Small intestine (tissue), 16 donors: ENCODE measurements at places on chromosomes 13 and 19.

DNA sequence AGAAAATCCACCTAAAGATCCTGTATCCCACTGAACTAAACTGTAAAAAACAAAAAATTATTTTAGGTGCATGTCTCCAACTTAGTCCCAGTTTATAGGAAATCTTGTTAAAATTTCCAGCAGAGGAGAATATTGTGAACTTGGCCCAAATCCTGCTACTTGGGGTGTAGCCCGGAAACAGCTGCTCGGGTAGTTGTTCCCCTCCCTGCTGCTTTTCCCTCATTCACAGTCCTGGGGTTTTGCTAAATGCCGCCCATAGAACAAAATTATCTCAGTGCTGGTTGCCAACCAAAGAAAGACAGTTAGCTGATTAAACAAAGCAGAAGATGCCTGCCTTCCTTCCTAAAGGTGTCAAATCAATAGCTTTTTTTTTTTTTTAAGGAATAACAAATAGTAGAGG lies 330.5 kb upstream of the KLF12 start:
- no peak for DNase-seq

- DNase-seq, result peak; percentile 100
Observed at GRCh38 chr19:44741841-44742329, 6.6 kb upstream of the BCL3 start.

GRCh38 chr19:28605501-28606268 lies 607.3 kb downstream of the UQCRFS1 start:
- DNase-seq, result no peak

GRCh38 chr13:61954092-61954491 lies 538.4 kb upstream of the PCDH20 start:
- peak; percentile 41 for DNase-seq

DNA sequence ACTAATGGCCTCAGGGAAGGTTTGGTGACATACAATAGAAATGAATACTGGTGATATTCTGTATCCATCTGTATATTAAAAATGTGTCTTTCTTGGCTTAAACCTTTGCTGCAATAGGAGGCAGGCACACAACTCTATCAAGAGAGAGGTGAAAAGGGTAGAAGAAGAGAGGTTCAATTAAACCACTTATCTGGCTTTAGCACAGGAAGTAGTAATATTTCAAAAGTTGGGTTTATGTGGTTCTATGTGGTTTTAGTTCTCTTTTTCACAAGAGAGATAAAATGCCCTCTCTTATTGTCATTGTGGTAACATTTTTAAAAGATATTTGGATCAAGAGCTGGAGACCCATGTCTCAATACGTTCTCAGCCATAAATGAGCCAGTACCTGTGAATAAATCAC lies 146.2 kb upstream of the FNDC3A start:
- no peak for DNase-seq

DNA sequence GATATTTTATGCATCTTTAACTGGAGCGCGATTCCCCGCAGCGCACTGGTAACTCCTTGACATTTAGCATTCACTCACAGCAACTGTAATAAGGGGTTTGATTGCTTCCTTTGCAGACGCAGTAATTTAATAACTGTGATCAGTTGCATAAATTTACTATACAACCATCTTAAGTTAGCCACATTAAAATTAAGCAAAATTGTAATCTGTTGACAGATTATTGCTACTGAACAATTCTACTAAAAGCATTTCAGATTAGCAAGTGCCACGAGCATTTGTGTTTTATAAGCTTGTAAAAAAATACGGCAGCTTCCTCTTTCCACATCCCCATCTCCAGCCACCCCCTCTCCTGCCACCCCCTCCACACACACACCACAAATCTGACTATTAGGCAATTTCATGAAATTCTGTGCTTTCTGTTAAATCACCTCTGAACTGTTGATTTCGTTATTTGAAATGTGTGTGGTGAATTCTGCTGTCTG lies 44.4 kb downstream of the TSHZ3 start:
- DNase-seq, result no peak

- DNase-seq, result no peak
Observed at GRCh38 chr19:4229179-4229931, at the start of gene EBI3. Gene EBI3 (plus strand): TSS chr19:4229523. CDS start chr19:4229551, 28 bp downstream.

- no peak for DNase-seq
Observed at GRCh38 chr13:75399168-75399878, 82.6 kb downstream of the TBC1D4 start.

DNA sequence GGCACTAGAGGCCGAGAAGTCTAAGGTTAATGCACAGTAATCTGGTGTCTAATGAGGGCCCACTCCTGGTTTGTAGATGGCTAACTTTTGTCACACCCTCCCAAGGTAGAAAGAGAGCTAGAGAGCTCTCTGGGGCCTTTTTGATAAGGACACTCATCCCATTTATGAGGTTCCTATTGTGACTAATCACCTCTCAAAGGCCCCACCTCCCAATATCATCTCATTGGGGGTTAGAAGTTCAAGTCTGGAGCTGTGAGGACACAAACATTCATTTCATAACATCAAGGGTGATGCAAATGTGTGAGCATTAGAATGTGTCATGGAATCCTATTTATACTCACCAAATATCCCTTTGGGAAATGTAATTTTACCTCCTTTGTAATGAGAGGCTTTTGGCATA lies 79.2 kb upstream of the SLC10A2 start:
- peak; percentile 71 for DNase-seq

- peak; percentile 57 for DNase-seq
Observed at GRCh38 chr19:13212759-13213330, 62.6 kb downstream of the IER2 start.

DNA sequence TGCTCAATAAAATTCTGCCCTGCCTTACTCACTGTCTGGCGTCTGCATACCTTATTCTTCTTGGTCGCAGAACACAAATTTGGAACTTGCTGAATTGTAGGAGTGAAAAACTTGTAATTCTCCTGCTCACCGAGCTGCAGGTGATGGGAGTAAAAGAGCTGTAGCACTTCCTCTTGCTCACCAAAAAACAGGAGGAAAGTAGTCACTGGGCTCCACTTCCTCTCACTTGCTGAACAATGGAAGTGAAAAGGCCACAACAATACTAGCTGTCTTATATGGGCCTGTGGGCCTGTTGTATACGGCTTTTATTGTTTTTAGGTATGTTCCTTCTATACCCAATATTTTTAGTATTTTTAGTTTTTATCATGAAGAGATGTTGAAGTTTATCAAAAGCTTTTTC lies 978.7 kb downstream of the SLITRK5 start:
- DNase-seq, result no peak

DNA sequence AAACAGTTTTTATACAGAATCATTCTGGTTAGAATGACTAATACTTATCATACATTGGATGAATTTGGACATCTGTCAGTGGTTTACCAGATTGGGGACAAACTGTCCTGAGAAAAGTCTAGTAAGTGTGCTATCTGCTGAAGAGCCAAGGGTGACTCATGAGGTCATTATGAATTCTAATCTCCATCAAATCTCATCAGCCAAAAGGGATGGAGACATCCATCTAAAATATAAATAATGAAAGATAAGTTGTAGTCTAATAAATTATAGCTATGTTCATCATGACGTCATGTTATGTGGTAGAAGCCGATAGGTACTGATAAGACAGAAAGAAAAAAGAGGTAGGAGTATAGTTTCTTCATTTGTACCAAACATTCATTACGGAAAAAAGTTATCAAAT lies 804.4 kb downstream of the PCDH9 start:
- no peak for DNase-seq

DNA sequence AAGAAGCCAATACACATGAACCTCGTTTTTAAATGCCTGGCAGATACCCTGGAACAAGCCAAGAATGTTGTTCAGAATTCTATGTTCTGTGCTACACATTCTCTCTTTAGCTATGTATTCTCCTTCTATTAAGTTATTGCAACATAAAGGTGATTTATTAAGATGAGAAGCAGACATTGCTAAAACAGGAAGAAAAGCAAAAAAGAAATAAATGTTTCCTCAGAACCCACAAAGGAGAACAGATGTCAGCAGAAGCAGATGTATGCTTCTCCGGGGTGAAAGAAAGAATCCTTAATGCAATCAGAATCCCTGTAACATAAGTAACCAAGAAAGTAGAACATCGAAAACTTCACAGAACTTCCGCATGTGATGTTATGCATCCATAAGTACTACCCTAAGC lies 302.9 kb downstream of the DCT start:
- DNase-seq, result no peak

- no peak for DNase-seq
Observed at GRCh38 chr19:9009935-9010651, at the start of gene MUC16. Gene MUC16 (minus strand): TSS chr19:9010409.

- DNase-seq, result peak; percentile 52
Observed at GRCh38 chr19:40191836-40192646, 815 bp downstream of the MAP3K10 start.

DNA sequence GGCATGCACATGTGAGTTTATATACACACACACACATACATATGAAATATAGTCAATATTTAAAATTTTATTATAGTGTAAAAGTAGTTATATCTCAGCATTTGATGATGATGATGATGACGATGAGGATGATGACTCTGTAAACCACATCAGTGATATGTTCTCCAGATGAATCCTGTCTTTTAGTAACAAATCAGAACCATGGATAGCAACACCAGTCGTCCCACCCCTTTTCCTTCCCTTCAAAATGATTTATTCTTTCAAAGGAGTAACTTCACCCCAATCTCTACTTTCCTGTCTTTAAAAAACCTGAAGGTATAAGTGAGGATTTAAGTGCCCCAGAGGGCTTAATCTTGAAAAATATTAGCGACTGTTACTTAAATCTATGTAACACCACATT lies 74.1 kb downstream of the DCLK1 start:
- DNase-seq, result no peak

GRCh38 chr13:98411617-98412265 lies 165.2 kb downstream of the STK24 start:
- no peak for DNase-seq

DNA sequence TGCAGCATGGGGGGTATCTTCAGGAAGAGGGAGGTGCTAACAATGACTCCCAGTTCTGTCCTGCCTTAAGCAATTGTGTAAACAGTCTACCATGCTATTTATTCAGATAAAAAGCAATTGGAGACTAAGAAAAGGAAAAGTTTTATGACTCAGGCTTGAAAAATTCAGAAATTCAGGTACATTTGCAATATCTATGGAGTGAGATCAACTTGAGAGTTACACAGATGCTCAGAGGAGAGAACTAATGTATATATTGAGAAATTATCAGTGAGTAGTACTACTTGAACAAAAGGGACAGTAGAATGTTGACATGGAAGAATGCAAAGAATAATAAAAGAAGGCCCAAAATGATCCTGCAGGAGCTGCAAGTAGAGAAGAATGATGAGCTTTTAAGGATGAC lies 277.6 kb upstream of the DACH1 start:
- DNase-seq, result no peak

- no peak for DNase-seq
Observed at GRCh38 chr13:78608688-78609463, 5.5 kb upstream of the POU4F1 start.

GRCh38 chr13:41611385-41611784 lies 154.0 kb downstream of the RGCC start:
- no peak for DNase-seq

- peak; percentile 80 for DNase-seq
Observed at GRCh38 chr19:48780631-48781391, 25.5 kb downstream of the FGF21 start.

DNA sequence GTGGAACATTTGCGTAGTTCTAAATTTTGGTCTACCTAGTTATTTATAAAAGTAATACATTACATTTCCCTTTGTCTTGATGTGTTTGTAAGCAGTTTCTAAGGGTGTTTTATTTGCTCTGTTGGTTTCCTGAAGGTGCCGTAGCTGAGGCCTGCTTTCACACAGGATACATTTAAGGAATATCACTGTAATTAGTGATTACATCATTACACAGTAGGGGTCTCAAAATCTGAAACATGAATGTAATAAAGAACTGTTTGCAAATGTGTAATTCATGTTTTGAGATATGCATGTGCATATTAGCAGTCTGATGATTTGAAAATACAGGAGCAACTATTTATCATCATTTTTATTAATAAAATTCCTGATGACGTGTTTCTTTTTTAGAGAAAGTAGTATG lies 281.8 kb downstream of the MTUS2 start:
- no peak for DNase-seq

- DNase-seq, result no peak
Observed at GRCh38 chr19:55189403-55189835, 9.3 kb upstream of the SYT5 start.

- no peak for DNase-seq
Observed at GRCh38 chr19:50580970-50581634, 12.9 kb upstream of the LRRC4B start.

- peak; percentile 45 for DNase-seq
Observed at GRCh38 chr13:27440408-27440807, 10.0 kb downstream of the MTIF3 start.

DNA sequence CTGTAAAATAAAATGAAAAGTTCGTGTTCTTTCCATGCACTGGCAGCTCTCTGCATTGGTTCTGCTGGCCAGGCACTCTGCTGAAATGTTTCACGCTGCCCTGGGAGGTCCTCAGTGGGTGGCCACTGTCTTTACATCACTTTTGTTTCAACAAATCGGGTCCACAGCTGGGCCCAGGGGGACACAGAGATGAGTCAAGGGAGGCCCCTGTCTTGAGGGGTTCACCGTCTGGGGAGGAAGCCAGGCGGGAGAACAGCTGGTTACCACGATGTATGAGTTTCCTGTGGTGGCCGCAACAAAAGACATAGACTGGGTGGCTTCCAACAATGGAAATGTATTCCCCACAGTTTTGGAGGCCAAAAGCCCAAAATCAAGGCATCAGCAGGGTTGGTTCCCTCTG lies 5.1 kb upstream of the KLF2 start:
- no peak for DNase-seq

DNA sequence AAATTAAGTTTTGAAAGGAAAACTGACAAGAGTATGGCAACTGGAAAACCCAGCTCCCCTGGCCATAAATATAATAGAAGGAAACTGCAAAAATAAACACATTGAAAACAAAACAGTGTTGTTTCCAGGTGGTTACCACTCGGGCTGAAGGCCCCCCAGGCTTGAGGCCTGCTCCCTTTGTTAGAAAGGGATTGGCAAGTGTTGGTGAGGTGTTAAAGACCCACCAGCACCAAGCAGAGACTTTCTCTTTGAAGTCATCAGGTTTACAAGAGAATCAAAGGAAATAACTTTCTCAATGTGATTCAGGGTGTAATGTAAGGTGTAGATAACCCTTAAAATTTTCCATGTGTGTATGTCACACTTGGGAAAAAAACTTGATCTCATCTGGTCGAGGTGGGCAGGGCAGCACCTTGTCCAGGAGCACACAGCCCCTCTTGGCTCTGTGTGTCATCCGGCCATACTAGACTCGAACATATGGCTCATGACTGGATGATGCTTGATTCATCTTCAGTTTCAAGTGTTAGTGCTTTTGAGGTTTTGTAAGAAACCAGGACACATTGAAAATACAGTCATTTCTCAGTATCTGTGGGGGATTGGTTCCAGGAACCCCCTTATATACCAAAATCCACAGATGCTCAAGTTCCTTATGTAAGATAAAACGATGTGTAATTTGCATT lies 7.8 kb downstream of the ACTN4 start:
- no peak for DNase-seq
